Stimulated activated memory B cell treated with anti-CD40 and anti-IgM and Interleukin-4, amounts not matched to agents 10 μg/mL and 1 μg/mL and 100 μg/mL, for 72 hours (primary cell): ENCODE measurements at places on chromosomes 5 and 9.

DNA sequence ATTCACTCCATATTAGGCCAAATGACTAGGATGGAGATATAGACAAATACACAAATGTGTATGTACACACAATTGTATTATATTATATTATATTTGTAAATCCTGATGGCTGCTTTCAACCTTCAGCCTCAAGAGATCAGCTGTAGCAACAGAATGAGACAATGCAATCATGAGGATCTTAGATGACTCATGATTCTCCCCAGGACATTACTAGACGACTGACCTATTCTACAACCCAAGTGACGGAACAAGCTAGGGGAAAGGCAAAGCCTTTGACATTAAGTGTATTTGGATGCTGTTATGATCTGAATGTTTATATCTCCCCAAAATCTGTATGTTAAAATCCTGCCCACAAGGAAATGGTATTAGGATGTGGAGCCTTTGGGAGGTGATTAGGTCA, 66.5 kb downstream of the COX7C start:
- H3K27ac ChIP-seq = no peak overlapping the region
- H3K4me3 ChIP-seq = no peak overlapping the region
- ATAC-seq = no peak
- H3K4me1 ChIP-seq = no peaks in the 10 kb centered on the region
- H3K36me3 ChIP-seq = no peaks in the 10 kb centered on the region

DNA sequence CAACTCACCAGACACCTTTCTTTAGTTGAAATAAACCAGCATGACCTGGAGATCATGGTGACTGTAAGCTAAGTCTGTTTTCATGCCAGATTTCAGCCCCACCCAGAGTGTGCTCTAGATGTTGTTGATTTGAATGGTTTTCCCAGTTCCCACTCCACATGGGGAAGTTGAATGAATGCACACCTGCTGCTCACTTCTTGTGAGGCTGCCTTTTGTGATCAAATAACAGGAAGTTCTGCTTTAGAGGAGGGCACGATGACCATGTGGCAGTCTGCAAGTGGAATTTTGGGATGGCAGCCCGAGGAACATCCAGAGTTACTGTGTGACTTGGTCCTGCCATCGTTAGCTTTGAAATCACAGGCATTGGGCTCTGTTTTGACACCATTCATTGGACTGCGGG, 18.7 kb downstream of the SLC46A2 start:
- H3K36me3 ChIP-seq = peaks cover 48% of the 10 kb centered on the region
- H3K27me3 ChIP-seq = no peaks in the 10 kb centered on the region
- no peak for ATAC-seq
- no peak overlapping the region for H3K4me3 ChIP-seq
- no peak overlapping the region for H3K27ac ChIP-seq

- no peak overlapping the region for H3K27ac ChIP-seq
- no peak overlapping the region for H3K4me3 ChIP-seq
- H3K4me1 ChIP-seq = peaks cover 12% of the 10 kb centered on the region
- H3K36me3 ChIP-seq = no peaks in the 10 kb centered on the region
- H3K27me3 ChIP-seq = no peaks in the 10 kb centered on the region
Observed at GRCh38 chr5:66527478-66528035, 68.6 kb upstream of the MAST4 start.

- ATAC-seq = no peak
- no peak overlapping the region for H3K4me3 ChIP-seq
- no peaks in the 10 kb centered on the region for H3K4me1 ChIP-seq
- peaks cover 18% of the 10 kb centered on the region for H3K27me3 ChIP-seq
- no peak overlapping the region for H3K27ac ChIP-seq
- no peaks in the 10 kb centered on the region for H3K36me3 ChIP-seq
Observed at GRCh38 chr9:108567571-108567970, 288.2 kb downstream of the ACTL7B start.

- H3K27me3 ChIP-seq = no peaks in the 10 kb centered on the region
- H3K4me1 ChIP-seq = no peaks in the 10 kb centered on the region
- no peak overlapping the region for H3K27ac ChIP-seq
- no peak for ATAC-seq
- H3K36me3 ChIP-seq = no peaks in the 10 kb centered on the region
Observed at GRCh38 chr9:87567001-87567400, 69.3 kb downstream of the DAPK1 start.

DNA sequence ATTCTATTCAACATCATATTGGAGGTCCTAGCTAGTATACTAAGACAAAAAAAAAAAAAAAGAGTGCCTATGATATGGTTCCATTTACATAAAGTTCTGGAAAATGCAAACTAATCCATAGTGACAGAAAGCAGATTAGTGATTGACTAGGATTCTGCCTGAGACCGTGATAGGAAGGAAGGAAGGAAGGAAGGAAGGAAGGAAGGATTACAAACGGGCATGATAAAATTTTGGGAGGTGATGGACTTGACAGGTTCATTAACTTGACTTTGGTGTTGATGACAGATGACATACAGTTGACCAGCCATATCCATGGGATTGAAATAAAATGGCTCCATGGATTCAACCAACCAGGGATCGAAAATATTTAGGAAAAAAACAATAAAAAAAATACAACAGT, 79.1 kb upstream of the MAN2A1 start:
- no peak overlapping the region for H3K4me3 ChIP-seq
- H3K27me3 ChIP-seq = peaks cover 4% of the 10 kb centered on the region
- ATAC-seq = no peak
- no peaks in the 10 kb centered on the region for H3K4me1 ChIP-seq
- H3K27ac ChIP-seq = no peak overlapping the region

GRCh38 chr5:38420691-38421390, 135.6 kb downstream of the LIFR start:
- no peak for ATAC-seq
- peaks cover 14% of the 10 kb centered on the region for H3K27me3 ChIP-seq
- H3K4me3 ChIP-seq = no peak overlapping the region
- H3K4me1 ChIP-seq = no peaks in the 10 kb centered on the region
- no peak overlapping the region for H3K27ac ChIP-seq

DNA sequence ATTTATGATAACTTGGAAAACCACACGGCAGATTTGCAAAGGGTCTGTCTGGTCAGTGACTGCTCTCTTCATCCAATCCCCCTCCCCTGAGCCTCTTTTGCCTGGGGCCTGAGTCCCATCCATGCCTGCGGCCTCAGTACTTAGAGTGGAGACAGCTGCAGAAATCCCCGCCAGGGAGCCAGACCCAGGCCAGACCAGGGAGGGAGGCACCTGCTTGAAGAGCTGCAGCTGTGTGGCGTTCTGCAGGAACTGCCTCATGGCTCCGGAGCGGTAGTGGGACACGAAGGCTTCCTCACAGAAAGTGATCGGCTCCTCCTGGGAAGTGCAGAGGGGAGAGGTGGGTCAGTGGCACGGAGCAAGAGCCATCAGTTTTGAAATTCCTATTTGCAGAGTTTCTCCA, 101.6 kb downstream of the CRB2 start:
- H3K27ac ChIP-seq = no peak overlapping the region
- H3K4me3 ChIP-seq = no peak overlapping the region
- no peak for ATAC-seq
- H3K4me1 ChIP-seq = no peaks in the 10 kb centered on the region
- H3K36me3 ChIP-seq = peaks cover 33% of the 10 kb centered on the region

- H3K27me3 ChIP-seq = peaks cover 14% of the 10 kb centered on the region
- no peaks in the 10 kb centered on the region for H3K36me3 ChIP-seq
- no peak overlapping the region for H3K4me3 ChIP-seq
Observed at GRCh38 chr5:142527234-142527633, 158.7 kb downstream of the FGF1 start.

DNA sequence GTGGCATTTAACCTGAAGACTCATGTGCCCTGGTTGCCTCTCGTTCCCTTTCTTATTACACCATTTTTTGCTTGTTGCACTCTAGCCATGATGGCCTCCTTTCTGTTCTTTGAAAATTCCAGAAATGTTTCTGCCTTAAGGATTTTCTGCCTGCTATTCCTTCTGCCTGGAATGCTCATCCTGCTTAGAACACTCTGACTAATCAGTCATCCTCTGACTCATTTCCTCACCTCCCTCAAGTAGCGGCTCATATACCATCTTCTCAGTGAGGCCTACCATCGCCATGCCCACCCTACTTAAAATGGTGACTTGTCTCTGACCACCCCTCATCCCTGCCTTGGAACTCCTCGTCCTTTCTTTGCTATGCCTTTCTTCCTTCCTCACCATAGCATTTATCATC, 68.8 kb downstream of the KIF4B start:
- peaks cover 14% of the 10 kb centered on the region for H3K27me3 ChIP-seq
- H3K27ac ChIP-seq = no peak overlapping the region
- no peak overlapping the region for H3K4me3 ChIP-seq
- H3K4me1 ChIP-seq = no peaks in the 10 kb centered on the region
- no peaks in the 10 kb centered on the region for H3K36me3 ChIP-seq
- ATAC-seq = no peak

DNA sequence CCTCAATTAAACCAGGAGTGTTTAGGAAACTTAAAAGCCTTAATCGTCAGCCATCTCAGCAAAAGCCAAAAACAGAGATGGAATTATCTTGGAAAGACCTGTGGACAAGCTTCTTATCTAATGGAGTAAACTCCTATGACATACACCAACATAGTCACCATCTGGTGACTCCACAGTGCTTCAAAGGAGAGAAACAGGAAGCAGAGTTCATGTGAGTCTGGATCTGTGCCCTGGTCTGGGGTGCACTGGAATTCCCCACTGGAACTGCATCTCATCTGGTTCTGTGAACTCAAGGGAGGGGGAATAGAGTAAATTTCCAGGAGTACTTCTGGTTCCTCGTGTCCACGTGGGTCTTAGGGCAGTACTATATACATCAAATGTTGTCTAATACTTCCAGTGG, 36.3 kb upstream of the KCNN2 start:
- no peak overlapping the region for H3K4me3 ChIP-seq
- no peaks in the 10 kb centered on the region for H3K4me1 ChIP-seq
- H3K36me3 ChIP-seq = no peaks in the 10 kb centered on the region
- no peak overlapping the region for H3K27ac ChIP-seq

- peaks cover 38% of the 10 kb centered on the region for H3K4me1 ChIP-seq
- H3K4me3 ChIP-seq = no peak overlapping the region
- no peak for ATAC-seq
- H3K36me3 ChIP-seq = no peaks in the 10 kb centered on the region
Observed at GRCh38 chr5:17399931-17400330, 98.1 kb upstream of the TAF11L2 start.

DNA sequence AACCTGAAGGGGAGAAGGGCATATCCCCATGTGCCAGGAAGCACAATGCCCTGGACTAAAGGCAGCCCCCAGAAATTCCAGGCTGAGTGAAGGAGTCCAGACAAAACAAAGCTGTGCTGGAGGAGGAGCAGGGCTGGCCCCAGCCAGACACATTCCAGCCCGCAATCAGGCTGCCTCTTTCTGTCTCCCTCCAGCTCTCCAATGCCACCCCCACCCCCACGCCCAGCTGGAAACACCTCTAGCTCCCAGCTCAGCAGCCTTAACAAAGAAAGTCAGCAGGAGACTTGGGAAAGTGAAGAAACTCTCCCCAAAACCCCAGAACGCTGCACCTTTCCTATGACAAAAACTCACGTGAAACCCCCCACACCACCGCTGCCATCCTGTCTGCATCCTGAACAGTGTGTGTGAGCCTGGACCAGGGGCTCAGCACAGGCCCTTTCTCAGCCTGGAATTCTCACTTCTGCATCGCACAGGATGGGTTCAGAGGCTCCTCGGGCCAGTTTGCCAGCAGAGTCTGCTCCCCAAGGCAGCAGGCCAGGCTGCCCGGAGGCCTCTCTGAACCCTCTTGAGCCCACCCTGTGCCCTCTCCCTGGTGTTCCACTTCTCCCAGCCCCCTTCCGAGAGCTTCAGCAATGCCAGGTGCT, 96.2 kb upstream of the ICE1 start:
- H3K27ac ChIP-seq = no peak overlapping the region
- H3K4me3 ChIP-seq = no peak overlapping the region
- H3K4me1 ChIP-seq = no peaks in the 10 kb centered on the region
- H3K36me3 ChIP-seq = no peaks in the 10 kb centered on the region
- ATAC-seq = no peak

DNA sequence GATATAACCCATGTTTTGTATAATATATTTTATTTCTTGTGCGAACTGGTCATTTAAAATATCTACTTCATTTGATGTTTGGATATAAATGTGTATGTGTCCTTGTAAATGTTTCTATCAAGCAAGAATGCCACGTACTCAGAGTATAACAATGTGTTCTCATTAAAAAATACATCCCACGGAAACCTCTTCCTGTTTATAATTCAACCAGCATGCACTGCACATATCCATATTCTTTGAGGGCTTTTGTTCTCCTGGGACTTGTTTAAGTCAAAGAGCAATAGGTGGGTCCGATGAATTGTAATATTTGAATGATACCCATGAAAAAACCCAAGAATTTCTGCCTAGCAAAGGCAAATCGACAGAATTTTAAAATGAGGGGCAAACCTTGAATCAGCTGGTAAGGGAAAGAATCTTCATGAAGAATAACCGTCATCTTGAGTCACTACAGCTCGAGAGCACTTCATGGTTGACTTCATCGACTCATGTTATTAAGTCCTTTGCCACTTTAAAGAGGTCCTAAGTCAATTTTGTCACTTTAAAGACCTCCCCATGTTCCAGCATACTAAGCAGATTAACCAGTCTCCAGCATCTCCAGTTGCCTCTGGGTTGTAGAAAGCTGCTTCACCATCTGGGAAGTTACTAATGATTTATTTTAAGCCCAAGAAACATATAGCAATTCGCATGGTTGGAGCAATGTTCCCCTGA, 80.6 kb downstream of the NPR3 start:
- no peaks in the 10 kb centered on the region for H3K4me1 ChIP-seq
- H3K27me3 ChIP-seq = no peaks in the 10 kb centered on the region
- no peaks in the 10 kb centered on the region for H3K36me3 ChIP-seq
- ATAC-seq = no peak
- no peak overlapping the region for H3K27ac ChIP-seq
- H3K4me3 ChIP-seq = no peak overlapping the region

- no peaks in the 10 kb centered on the region for H3K36me3 ChIP-seq
- peaks cover 51% of the 10 kb centered on the region for H3K27me3 ChIP-seq
- peak overlapping the region; percentile 43 for H3K27ac ChIP-seq
- peaks cover 27% of the 10 kb centered on the region for H3K4me1 ChIP-seq
- no peak overlapping the region for H3K4me3 ChIP-seq
- no peak for ATAC-seq
Observed at GRCh38 chr9:133170716-133171115, 7.0 kb upstream of the GBGT1 start.

GRCh38 chr5:154384480-154385235, 61.1 kb upstream of the SAP30L start:
- H3K4me3 ChIP-seq = peak overlapping the region; percentile 45
- H3K36me3 ChIP-seq = peaks cover 35% of the 10 kb centered on the region
- no peaks in the 10 kb centered on the region for H3K27me3 ChIP-seq
- H3K27ac ChIP-seq = peak overlapping the region; percentile 64
- peak; percentile 98 for ATAC-seq
- H3K4me1 ChIP-seq = peaks cover 29% of the 10 kb centered on the region
